ENCODE measurements at places on chromosomes 2 and 18.

DNA sequence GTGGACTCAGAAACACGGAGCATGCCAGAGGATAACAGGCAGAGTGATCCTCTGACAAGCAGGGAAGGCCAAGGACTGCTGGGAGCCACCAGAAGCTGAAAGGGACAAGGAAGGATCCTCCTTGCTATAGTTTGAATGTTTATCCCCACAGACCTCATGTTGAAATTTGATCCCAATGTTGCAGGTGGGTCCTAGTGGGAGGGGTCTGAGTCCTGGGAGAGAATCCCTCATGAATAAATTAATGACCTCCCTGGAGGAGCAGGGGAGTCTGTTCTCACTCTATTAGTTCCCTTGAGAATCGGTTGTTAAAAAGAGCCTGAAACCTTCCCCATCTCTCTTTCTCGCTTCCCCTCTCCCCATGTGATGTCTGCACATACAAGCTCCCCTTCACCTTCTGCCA, 124.4 kb downstream of the FBXO15 start:
- no peak for DNase-seq

DNA sequence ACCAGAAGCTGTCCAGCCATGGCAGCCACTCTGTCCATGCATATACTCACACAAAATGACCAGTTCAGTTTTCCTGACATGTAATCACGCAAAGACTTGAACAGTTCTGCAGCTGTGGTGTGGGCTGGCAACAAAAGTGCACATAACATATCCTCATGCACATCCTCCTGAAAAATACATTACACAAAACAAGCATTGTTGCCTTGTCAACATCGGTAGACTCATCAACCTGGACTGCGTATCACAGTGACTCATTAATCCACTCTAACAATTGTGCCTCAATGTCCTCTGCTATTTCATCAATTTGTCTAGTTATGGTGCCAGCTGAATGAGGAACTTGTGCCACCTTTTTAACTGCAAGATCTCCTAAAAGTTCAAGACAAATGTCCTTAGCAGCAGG, 19.5 kb downstream of the RBKS start:
- no peak for DNase-seq

DNA sequence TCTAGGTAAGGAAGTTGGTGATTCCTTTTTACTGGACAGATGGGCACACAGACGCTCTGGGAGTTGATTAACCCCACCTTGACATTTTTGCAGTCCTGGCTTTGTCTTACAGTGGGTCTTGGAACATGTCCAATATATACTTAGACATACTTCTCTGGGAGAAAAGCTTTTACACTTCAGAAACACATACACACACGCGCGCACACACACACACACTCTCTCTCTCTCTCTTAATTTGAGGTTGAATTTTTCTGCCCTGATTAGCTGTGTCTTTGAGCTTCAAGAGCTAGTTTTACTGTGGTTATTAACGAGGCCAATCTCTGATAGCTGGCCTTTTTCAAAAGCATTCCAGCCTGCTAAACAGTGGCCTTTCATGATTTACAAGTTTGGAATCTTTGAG, 215.0 kb downstream of the MYCN start:
- DNase-seq = no peak

DNA sequence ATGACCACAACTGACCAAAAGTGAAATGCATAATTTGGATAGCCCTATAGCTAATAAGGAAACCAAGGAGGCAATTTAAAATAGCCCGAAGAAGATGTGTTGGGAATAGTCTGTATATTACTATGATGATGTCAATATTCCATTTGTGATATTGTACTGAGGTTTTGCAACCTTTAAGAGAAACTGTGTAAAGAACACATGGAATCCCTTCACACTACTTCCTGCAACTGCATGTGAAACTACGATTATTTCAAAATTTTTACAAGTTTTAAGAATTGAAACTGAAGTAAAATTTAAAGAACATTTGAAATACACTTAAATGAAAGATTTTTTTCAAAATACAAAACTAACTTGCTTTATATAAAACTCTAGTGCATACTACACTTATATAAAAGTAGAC, 504.3 kb upstream of the ID2 start:
- no peak for DNase-seq

DNA sequence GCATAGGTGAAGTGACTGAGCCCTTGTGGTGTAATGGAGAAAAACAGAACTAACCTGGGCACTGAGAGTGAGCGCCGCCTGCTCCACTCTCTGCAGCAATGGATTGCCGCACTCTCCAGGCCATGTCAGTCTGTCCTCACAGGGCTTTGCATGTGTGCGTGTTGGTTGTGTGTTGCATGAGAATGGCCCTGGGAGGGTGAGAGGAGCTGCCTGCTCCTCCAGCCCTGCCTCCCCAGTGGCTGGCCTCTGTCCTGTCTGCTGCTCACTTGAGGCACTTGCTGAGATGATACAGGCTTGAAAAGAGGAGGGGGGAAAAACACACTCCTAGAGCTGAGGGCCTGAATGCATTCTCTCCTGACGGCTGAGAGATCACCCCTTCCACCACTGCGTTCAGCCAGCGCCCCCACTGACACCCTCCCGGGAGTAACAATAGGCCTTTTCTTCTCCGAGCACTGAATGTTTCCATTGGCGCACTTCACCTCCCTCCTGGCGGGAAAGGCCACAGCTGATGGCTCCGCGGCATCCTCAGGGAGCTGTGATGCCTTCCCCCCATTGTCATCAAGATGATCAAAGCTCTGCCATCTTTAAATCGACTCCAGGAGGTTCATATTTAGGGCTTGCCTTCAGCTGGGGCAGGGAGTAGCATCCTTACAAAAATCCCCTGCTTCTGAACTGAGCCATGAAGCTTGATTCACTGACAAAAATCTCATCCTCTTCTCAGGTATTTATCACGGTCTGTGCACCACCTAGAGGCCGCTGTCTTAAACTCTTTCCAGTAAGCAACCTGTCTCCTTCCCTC, 49.9 kb upstream of the DAPL1 start:
- no peak for DNase-seq

- no peak for DNase-seq
These were observed 7.8 kb upstream of the GIGYF2 start for GRCh38 chr2:232689152-232689910.

DNA sequence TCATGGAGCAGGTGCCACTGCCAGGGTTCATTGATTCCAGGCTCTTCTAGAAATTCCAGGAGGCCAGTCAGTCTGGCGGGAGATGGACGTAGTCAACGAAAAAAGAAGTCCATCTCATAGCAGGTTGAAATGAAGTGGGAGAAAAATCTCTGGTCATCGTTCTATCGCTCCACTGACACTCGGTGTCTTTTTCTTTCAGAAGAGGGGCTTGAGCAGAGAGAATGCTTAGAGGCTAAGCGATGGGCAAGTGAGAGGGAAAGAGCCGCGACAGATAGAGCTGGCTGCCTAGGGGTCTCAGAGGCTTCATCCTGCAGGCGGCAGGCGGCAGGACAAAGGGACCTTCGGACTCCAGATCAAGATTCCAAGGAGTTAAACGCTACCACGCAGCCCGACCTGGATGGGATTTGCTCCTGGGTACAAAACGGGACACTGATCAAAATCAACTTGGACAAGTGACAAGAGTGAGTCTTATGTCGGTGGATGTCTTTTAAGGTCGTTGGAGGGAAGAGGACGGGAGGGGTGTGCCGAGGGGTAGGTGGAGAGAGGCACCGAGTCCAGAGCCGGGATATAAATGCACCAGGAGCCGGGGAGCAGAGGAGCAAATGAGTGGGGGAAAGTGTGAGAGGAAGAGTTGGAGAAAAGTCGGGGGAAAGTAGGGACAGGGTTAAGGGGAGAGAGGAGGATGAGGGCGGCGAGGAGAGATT, 677 bp upstream of the TMEM178A start:
- DNase-seq = no peak

GRCh38 chr2:27707462-27708256, 44.0 kb downstream of the SLC4A1AP start:
- DNase-seq = no peak

DNA sequence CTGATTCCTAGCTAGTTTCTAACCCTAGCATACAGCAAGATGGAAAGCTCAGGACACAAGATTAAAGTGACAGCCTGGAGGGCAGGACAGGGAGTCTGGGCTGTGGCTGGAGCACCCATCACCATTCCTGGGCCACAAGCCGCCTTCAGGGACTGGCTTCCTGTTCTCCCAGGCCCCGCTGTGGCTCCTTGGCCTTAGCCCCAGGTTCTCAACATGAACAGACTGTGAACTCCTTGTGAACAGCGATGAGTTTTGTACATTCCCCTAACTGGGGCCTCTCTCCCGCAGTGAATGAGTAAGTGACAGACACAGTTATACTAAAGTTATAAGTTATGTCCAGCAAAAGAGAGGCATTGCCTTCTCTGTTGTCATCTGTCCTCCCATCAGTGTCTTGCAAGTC, 35.9 kb upstream of the SLC14A1 start:
- DNase-seq = no peak

DNA sequence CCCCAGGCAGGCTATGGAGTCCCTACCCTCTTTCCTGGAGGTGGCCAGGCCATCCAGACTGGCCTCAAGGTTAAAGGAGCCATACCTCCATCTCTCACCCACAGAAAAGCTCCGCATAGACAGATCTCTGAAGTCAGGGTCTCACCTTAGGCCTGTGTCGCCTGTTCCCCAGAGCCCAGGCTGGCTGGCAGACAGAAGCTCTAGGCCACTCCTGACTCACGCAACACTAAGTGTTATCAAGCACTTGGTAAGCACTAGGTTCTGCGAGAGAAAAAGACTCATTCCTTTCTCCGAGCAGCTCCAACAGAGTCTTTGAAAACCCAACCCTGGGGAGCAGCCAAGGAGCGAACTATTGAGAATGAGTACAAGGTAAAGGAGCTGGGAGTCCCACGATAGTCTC, 6.1 kb downstream of the SMAD7 start:
- no peak for DNase-seq

- no peak for DNase-seq
These were observed 115.3 kb downstream of the BCL2L11 start for GRCh38 chr2:111236025-111236424.

GRCh38 chr2:15715596-15715995, 123.9 kb downstream of the DDX1 start:
- no peak for DNase-seq

DNA sequence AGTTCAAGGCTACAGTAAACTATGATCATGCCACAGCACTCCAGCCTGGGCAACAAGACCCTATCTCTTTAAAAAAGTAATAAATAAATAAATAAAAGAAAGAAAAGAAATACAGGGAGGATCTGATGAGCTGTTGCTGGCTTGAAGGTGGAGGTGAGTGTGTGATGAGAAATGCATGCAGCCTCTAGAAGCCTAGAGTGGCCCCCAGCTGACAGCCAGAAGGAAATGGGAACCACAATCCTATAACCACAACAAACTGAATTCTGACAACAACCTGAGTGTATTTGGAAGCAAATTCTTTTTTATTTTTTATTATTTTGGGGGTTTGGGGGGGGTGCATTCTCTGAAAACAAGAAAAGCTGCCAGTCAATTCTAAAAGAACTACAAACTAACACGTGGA, 14.6 kb downstream of the NOL10 start:
- no peak for DNase-seq

DNA sequence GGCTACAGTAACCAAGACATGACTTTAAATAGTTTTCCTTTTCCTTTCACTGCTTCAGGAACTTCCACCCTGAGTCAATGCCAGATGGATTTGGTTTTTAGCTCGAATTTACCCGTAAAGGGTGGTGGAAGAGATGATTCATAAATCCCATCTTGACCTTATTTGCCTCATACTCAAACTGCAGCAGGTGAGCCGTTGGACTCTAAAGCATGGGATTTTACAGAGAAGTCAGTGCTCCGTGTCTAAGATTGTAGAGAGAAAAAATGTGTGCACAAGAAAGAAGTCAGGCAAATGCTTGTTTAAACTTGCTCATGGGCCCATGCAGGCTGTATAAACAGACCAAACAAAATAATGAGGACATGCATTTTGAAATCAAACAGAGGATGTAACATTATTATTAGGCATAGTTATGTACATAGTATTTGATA, 369.7 kb upstream of the TRIB2 start:
- no peak for DNase-seq

- DNase-seq = no peak
These were observed 441.5 kb upstream of the POU3F3 start for GRCh38 chr2:104412384-104412783.

GRCh38 chr2:232341061-232341738, 37.4 kb upstream of the ALPP start:
- no peak for DNase-seq

- no peak for DNase-seq
These were observed 9.5 kb downstream of the RTTN start for GRCh38 chr18:70195852-70196434.

GRCh38 chr2:118310681-118311429, 222.6 kb downstream of the INSIG2 start:
- no peak for DNase-seq

DNA sequence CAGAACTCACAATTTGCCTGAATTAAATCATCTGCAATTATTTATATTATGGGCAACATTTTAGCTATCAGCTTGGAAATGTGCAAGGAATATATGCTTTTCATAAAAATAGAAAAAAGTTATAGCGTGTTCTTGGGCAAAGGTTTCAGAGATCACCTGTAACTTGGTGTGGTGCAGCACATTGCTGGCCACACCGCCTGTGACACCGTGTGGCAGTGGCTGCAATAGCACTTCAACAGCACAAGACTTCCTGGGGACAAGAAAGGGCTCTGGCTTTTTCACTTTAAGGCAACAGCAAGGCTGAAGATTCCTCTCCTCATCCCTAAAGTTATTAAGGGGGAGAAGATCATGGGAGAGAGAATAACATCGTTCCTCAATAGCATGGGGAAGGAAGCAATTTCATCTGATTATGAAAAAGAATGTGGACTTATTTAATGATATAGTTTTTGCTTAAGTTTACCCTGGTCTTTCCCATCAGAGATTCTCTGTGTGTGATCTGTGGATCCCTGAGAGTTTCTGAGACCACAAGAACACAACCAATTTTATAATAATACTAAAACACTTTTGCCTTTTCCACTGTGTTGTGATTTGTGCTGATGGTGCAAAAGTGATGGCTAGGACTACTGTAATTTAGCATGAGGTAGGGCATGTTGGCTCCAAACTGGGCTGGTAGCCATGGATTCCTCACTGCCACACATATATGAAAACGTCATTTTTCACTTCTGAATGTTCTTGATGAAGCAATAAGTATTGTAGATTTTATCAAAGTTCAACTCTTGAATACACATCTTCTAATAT, 15.0 kb upstream of the SERPINB3 start:
- DNase-seq = no peak

DNA sequence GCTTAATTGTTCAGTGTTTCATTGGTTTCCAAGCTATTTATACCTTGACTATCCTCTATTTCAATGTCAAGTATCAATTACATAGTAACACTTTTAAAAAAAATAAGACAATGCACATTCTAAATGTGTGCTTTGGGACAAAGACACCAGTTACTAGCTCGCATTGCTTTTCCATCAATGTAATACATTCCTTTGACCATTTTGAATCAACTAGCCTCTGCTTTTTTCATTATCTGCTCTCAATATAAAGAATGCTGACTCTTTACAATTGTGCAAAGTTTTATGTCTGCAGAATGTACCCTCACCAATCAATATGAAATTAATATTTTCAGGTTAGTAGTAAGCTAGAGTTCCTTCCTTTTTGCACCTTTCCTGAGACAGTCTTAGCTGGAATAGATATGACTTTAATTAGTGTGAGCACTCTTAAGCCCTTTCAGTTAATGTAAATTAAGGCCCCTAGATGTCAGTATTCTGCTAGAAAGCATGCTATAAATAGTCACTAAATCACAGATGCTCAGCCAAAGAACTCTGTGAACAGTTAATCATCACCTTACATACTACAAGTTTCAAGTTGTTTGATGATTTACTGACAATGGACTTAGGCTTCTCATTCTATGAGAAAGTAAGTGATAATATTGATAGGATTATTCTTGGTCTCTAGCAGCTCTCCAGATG, 413.6 kb downstream of the PTH2R start:
- no peak for DNase-seq
